ENCODE measurements at places on chromosomes 7 and 10. TPM values are rescaled to one million over a fixed set of nuclear protein-coding genes. Genes with fewer than 3 reads are reported as not detected.

GRCh38 chr10:16942381-16943078 lies 125.3 kb upstream of the RSU1 start:
- DNase-seq = no peak

The HMX2 gene
- total RNA-seq = not detected

The ITIH5 gene
- total RNA-seq = not detected

The SKAP2 gene
- total RNA-seq = 18.4 TPM

DNA sequence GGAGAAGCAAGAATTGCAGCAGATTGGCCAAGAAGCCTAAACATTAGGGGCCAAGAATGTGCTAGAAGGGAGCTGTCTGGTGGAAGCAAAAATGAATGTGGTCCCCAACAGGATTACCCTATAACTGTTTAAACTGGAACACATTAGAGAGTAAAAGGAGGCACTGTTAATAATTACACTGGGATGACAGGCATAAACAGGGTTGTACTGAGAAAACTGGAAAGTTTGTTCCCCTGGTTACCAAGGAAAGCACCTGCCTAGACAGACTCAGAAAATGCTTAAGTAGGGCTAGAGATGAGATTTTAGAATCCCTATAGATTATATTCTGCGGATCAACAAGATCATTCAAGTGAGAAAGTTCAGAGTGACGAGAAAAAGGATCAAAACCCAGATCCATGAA lies 100.8 kb downstream of the CTTNBP2 start:
- no peak for DNase-seq

DNA sequence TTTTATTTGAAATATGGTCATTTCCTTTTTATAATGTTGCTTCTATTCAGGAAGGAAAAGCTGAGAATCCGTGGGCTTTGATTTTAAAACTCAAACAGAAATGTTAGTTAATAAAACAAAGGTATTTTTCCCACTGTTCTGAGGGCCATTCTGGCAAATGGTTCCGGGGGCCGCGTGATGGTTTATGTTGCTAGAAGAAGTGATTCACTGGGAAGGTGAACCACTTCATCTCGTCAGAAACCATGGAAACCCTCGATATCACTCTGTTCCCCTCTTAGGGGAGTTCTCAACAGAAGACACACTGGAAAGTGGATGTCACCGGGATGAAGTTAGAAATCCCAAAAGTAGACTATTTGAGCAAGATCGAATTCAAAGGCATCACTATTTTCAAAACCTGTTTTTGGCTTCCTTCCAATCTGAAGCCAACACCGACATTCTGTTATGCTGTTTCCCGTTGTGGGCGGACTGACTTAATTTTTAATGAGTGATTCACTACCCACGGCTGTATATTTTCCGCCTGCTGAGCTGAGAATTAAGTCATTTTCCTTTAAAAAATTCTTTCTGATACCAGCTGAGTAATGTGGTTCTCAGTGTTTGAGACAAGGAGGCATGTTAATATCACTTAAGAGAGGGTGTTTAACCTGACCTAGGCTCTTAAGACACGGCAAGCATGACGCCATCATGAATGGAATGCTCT lies 84.1 kb downstream of the PTPRE start:
- peak; percentile 53 for DNase-seq

DNA sequence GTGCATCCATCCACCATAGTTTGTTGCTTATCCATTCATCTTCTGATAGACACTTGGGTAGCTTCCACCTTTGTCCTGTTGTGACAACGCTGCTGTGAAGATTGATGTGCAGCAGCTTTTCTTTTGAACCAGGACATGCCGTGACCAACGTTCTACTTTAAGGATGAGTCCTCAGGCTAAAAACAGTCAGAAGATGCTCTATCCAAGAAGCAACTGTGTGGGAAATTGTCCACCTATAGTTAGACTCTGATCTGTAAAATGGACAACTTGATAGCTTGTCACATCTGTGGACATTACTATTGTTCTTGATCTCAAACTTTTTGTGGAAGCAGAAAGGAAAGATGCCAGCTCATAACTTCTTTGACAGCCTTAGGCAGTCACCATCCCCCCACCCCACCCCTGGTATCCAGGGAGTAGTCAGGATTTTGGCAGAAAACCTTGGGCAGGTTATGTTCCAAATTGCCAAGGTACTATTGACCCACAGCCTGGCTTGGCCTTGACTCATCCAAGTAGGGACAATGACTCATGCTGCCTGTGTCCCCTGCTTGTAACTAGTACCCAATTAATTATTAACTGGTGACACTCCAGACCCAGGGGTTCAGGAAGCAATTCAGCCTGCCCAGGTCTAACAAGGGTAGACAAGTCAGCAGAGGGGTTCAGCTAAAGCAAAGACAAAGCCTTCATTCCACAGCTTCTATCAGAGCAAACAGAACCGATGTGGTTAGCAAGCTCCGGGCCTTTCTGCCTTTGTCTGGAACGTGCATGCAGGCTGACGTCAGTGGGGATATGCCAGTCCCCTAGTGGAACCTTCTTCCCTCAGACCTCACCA lies 99.6 kb upstream of the ANLN start:
- DNase-seq = peak; percentile 98

DNA sequence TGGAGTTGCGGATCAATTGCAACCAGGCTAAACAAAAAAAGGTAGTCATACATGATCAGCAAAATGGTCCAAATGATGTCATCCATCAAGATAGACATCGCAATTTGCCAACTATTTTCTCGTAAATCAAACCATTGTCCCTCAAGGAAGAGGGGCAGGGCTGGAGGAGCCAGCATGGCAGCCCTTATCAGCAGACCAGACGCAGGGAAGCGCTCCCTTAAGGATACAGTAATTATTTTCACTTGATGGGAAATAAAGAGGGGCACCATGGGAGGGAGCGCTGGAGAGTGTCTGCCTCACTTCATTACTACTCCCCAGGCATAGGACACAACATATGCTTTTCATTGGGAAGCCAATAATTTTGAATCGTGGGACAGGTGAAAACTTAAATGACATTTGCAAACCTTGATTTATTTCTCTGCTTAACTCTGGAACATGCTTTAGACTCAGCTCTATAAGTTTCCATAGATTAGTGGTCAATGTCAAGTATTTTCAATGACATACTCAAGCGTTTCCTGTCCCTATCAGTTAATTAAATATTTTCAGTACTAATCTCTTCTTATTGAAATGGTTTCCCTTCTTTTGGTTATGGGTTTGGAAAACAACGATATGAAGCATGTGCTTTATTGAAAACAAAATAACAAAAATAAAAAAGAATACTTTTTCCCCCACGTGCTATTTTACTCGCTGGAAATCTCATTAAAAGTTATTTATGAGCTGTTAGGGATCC lies 202.4 kb upstream of the HABP2 start:
- no peak for DNase-seq

DNA sequence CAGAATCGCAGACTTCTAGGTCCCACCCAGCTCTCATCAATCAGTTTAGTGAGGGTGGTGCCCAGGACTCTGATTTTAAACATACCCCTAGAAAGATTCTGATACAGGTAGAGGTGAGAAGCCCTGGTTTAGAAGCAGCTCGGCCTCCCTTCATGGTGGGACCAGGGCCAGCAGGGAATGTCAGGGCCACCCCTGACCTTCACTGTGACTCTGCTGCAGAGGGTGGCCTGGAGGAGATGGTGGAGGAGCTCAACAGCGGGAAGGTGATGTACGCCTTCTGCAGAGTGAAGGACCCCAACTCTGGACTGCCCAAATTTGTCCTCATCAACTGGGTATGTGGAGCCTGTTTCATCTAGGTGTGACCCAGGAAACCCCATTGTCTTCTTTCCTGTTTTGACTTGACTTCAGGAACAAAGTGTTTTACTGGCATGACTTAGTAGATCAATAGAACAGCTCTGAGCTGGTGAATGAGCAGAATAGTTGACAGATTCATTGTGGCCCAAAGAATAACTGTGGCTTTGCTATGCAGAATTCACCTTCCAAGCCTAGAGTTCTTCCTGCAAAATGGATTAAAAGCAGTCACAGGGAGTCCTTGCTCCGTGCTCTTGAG lies 7.2 kb downstream of the DBNL start:
- DNase-seq = no peak

DNA sequence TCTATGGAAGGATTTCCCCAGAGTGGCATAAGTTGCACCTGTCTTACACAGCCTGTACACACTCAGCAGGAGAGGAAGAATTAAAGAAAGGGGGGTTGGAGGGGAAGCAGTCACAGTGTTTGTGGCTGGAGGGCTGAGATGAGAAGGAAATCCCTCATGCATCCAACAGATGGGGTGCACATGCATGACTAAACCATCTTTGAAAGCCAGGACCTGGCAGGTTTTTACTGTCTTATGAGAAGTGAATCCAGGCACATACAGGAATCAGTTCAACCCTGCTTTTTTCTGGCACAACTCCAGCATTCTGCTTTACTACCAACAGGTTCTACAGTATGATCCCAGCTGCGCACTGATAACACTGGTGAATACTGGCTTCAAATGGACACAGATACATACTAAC lies 107.7 kb downstream of the CACNA2D1 start:
- no peak for DNase-seq

DNA sequence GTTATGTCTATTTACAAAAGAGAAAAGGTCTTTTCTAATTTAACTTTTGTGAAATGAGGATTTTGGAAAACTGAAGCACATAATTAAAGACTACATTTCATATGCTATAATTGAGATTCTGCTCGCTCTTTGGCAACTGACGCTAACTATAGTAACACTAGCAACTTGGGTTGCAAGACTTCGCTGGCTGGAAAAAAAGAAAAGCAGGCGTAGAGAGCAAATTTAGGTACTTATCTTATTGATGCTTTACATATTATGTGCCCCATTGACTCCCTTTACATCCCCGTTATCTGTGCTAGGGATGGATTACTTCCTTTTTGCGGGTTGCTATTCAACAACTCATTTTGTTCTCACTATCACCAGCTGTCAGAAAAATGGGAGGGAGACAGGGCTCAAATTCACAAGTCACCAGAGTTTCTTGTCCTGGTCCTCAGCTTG lies 10.5 kb downstream of the SEMA3C start:
- no peak for DNase-seq

The PKD2L1 gene
- total RNA-seq = not detected

GRCh38 chr7:34087892-34088891 lies 182.9 kb downstream of the BMPER start:
- DNase-seq = peak; percentile 43

DNA sequence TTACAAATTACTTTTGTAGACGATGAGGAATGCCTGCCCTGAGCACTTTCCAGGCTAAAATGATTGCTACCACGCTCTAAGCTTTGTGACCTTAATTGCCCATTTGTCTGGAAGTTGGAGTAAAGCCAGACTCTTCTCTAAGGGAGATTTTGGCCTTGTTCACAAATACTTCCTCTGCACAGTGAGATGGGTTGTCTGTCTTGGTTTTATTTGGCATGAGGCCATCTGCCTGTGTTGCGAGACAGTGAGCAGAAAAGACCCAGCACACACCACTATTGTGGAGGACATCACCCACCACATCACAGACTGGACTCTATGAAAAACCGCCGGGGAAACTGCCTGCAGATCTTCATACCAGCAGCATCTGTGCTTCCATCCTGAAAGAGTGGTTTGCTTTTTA lies 138.4 kb downstream of the BICC1 start:
- DNase-seq = no peak

- no peak for DNase-seq
Measured at GRCh38 chr7:11533229-11533820, 298.7 kb downstream of the THSD7A start.

- DNase-seq = no peak
Measured at GRCh38 chr7:910441-910861, 34.1 kb downstream of the GET4 start.

DNA sequence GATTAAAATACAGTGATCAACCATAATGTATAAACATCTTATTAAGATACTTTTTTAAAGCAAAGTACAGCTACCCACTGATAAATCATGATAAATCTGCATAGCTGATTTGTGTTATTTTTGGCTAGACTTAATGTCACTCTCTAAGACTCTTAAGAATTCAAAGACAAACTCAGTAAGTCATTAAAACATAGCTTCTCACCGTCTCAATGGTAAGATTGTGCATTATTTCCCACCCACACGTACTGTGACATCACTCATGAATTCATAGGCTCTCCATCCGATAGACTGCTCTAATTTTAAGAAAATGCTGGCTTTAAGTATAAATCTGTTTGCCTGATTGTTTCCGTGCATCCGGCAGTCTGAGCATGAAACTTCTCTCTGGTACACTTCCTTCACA lies 266.1 kb downstream of the GLI3 start:
- no peak for DNase-seq

The CPVL gene
- total RNA-seq = 14.7 TPM
